ENCODE measurements at places on chromosomes 2 and 18.

DNA sequence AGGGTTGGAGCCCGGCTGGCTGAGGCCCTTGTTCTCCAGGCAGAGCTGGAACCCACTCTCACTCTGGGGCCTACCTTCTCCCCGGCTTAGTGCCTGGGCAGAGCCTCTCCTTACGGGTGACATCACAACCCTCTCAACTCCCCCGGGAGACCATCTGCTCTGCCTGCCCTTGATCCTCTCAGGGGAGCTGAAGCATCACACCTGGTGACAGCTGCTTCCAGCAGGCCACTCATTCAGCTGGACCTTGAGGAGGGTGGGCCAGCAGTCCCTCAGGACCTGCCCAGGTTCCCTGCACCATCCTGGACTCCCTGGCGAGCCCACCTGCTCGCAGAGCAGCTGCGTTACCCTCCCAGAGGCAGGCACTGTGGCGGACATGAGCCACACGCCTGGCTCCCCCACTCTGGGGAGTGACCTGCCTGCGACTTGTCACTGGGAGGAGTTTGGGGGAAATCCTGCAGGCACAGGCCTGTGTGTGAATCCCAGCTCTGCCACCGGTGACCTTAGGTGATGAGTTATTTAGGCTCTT lies 13.1 kb downstream of the HS6ST1 start:
- peak; percentile 60 for DNase-seq

- no peak for DNase-seq
Measured at GRCh38 chr2:127066942-127067341, 40.0 kb downstream of the BIN1 start.

GRCh38 chr2:143139835-143140393 lies 10.7 kb downstream of the ARHGAP15 start:
- no peak for DNase-seq

- peak; percentile 35 for DNase-seq
Measured at GRCh38 chr2:97870396-97870843, 125.3 kb downstream of the TMEM131 start.

DNA sequence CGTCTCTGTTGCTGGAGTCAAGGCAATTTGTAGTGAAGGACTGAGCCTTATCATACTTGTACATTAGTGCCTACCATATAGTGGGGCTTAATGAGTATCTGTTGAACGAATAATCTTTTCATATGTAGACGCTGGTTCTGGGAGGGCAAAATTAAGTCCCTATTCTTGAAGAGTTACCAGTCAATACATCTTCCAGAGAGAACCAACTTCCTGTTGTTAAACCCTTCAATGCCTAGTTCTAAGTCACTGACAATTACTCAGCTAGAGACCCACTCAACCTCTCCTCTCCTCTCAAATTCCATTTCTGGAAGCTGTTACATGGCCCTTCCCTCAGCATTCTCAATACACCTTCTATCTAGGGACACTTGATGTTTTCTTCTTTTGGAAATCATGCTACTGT lies 1.1 kb upstream of the MOB4 start:
- no peak for DNase-seq

DNA sequence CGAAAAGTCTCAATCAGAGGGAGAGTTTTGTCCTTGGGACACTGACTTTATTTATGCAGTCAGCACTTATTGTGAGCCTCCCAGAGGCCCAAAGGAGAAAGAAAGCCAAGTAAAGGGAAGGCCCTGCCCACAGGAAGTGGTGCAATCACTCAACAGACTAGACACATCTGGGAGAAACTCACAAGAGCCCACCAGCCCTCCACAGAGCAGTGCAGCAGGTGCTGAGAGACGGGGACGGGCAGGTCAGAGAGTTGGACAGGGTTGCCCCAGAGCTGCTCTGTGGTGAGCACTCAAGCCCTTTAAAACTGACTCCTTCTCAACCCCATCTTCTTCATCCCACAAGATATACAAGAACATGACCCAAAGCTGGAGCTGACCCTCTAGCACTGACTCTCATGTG lies 96.0 kb downstream of the TFCP2L1 start:
- no peak for DNase-seq

DNA sequence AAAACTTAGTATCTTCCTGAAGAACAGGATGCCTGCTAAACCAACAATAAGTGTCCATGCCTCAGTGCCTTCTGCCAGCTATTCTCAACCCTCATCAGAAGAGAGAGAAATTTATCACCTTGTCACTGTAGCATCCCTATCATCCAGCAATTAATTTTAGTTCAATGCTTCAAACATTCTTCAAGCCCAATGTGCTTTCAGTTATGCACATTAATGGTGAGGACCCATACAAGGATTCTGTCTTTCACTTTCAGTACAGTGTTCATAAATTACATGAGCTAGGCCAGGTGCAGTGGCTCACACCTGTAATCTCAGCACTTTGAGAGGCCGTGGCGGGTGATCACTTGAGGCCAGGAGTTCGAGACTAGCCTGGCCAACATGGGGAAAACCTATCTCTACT lies 47.0 kb upstream of the MSH6 start:
- DNase-seq = peak; percentile 45
